ENCODE measurements at places on chromosomes 3 and 15. TPM values are rescaled to one million over a fixed set of nuclear protein-coding genes. Genes with fewer than 3 reads are reported as not detected.

DNA sequence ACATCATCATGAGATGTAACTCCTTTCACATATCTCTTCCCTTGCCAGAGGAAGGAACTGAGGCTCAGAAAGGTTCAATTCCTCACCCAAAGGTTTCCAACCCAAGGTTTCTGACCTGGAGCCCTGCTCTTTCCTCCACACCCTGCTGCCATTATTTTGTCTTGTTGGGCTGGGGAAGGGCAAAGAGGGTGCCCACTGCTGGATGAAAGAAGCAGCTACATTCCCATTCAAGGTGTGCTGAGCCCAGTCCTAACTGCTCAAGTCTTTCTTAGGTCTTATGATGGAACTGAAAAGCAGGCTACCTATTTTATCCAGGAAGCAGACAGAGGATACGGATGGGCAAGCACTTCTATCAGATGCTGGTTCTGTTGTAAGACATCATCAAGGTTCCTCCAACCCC, 258.0 kb upstream of the CTDSPL start:
- no peak for DNase-seq
- H3K27me3 ChIP-seq: no peaks in the 10 kb centered on the region
- no peaks in the 10 kb centered on the region for H3K4me1 ChIP-seq

- no peak overlapping the region for H3K4me3 ChIP-seq
- no peak for DNase-seq
- no peak overlapping the region for H3K27ac ChIP-seq
- no peaks in the 10 kb centered on the region for H3K27me3 ChIP-seq
- H3K4me1 ChIP-seq: no peaks in the 10 kb centered on the region
- H3K36me3 ChIP-seq: no peaks in the 10 kb centered on the region
Observed at GRCh38 chr3:171729452-171730334, 80.6 kb downstream of the PLD1 start.

GRCh38 chr3:96012939-96013338, 801.5 kb upstream of the EPHA6 start:
- no peak for DNase-seq
- H3K36me3 ChIP-seq: no peaks in the 10 kb centered on the region
- no peak overlapping the region for H3K27ac ChIP-seq
- no peaks in the 10 kb centered on the region for H3K27me3 ChIP-seq

DNA sequence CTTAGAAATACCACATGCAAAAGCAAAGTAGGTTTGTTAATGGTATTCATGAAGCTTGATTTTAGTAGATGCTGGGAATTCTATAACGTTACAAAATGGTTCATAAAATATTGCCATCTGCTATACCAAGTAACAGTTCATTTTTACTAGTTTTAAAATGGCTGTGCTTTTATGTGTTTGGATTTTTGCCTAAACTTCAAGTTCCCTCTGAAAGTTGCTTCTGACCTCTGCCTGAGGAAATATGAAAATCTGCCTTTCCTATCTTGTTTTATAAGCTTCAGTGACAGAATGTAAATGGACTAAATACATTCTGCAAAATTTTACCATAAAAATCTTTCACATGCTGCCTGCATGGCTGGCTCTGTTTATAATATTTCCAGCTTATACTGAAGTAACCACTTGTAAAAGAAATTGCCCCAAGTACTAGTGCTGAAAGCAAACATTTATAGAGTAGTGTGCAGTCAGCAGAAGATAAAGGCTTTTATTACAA, 560.7 kb upstream of the ROBO2 start:
- no peaks in the 10 kb centered on the region for H3K4me1 ChIP-seq
- H3K36me3 ChIP-seq: no peaks in the 10 kb centered on the region
- no peak for DNase-seq
- no peak overlapping the region for H3K4me3 ChIP-seq
- H3K27me3 ChIP-seq: no peaks in the 10 kb centered on the region

- H3K27me3 ChIP-seq: peaks cover 9% of the 10 kb centered on the region
- no peak for DNase-seq
- H3K27ac ChIP-seq: no peak overlapping the region
- H3K4me3 ChIP-seq: no peak overlapping the region
- H3K4me1 ChIP-seq: no peaks in the 10 kb centered on the region
- H3K36me3 ChIP-seq: no peaks in the 10 kb centered on the region
Observed at GRCh38 chr15:89230277-89230676, 8.9 kb upstream of the RLBP1 start.

The MYO5A gene
- 15.8 TPM for total RNA-seq

The TSEN2 gene
- 29.7 TPM for total RNA-seq

GRCh38 chr3:169241991-169242707, 421.4 kb downstream of the MECOM start:
- no peak for DNase-seq
- H3K4me1 ChIP-seq: peaks cover 2% of the 10 kb centered on the region
- H3K4me3 ChIP-seq: no peak overlapping the region
- no peaks in the 10 kb centered on the region for H3K36me3 ChIP-seq
- peaks cover 37% of the 10 kb centered on the region for H3K27me3 ChIP-seq

- peaks cover 2% of the 10 kb centered on the region for H3K4me1 ChIP-seq
- H3K27me3 ChIP-seq: peaks cover 4% of the 10 kb centered on the region
- H3K27ac ChIP-seq: no peak overlapping the region
- H3K36me3 ChIP-seq: peaks cover 12% of the 10 kb centered on the region
Observed at GRCh38 chr15:56428821-56429458, 36.0 kb downstream of the MNS1 start.

DNA sequence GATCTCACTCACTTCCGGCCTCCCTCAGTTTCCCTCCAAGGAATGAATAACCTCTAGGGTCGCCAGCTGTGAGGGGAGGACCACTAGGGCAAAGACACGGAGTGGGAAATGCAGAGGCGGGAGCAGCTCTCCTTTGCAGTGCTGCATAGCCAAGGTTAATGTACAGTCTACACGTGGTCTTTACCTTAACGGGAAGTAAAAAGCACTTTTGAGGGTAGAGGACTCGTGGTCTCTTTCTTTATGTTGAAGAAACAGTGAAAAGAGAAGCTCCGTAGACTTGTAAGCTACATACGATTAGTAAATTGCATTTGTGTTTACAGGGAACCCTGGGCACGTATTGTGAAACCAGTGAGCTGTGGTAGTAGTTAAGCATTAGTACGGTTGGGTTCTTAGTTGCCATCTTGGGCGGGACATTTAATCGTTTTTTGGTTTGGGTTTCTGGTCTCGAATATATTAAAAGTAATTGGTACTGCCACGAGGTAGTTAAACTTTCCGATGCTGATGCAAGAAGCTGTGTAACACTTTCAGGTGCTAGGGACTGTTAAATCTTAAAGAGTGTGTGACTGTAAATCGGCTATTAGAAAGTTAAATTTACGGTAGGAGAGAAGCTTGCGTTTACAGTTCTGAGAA, 828 bp downstream of the U2SURP start:
- peak overlapping the region; percentile 98 for H3K27ac ChIP-seq
- H3K36me3 ChIP-seq: peaks cover 17% of the 10 kb centered on the region
- no peaks in the 10 kb centered on the region for H3K27me3 ChIP-seq
- H3K4me1 ChIP-seq: peaks cover 33% of the 10 kb centered on the region
- H3K4me3 ChIP-seq: peak overlapping the region; percentile 94

The GOLGA6B gene
- not detected for total RNA-seq

DNA sequence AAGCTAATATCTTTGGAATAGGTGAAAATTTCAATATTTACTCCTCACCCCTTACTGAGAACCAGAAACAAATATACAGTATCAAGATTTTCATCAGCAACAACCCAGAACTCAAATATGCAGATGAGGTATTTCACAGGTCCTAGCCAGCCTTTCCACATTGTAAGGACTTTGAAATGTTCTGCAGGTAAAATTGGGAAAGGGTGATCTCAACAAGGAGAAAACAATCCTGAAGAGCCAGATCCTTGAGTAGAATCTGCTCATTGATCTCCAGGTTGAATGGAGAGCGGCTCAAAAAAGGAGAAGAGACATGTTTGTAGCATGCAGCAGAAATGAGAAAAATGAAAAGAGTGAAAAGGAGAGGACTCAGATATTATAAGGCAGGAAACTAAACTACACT, 493.3 kb upstream of the NAALADL2 start:
- DNase-seq: no peak
- H3K27ac ChIP-seq: no peak overlapping the region
- no peaks in the 10 kb centered on the region for H3K36me3 ChIP-seq
- H3K27me3 ChIP-seq: peaks cover 3% of the 10 kb centered on the region

- H3K27ac ChIP-seq: no peak overlapping the region
- no peak for DNase-seq
- H3K27me3 ChIP-seq: no peaks in the 10 kb centered on the region
- H3K4me3 ChIP-seq: no peak overlapping the region
- peaks cover 19% of the 10 kb centered on the region for H3K4me1 ChIP-seq
Observed at GRCh38 chr3:44444896-44445691, 32.4 kb downstream of the ZNF445 start.

DNA sequence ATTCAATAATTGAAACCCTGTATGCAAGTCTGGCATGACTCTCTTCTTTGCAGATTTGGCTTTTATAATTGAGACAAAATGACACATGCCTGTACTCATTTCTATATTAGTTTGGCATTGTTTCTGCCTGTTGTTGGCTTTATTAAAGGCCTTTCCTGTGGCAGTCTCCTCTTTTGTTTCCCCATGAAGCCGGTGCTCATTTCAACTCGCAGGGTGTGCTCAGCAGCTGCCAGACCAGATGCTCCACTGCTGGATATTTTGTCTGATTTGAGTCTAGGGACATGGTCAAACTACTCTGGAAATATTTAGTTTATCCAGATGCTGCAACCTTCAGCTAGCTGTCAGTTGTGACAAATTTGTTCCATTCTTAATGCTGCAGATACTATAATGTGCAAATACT, 445.3 kb downstream of the NAALADL2 start:
- no peak overlapping the region for H3K4me3 ChIP-seq
- peaks cover 10% of the 10 kb centered on the region for H3K4me1 ChIP-seq
- DNase-seq: no peak
- no peak overlapping the region for H3K27ac ChIP-seq

GRCh38 chr15:52178765-52179164, 12.4 kb downstream of the GNB5 start:
- DNase-seq: no peak
- no peaks in the 10 kb centered on the region for H3K36me3 ChIP-seq
- peak overlapping the region; percentile 86 for H3K27ac ChIP-seq
- H3K27me3 ChIP-seq: no peaks in the 10 kb centered on the region
- peaks cover 14% of the 10 kb centered on the region for H3K4me1 ChIP-seq
- peak overlapping the region; percentile 91 for H3K4me3 ChIP-seq

- H3K4me1 ChIP-seq: no peaks in the 10 kb centered on the region
- DNase-seq: no peak
- no peak overlapping the region for H3K4me3 ChIP-seq
Observed at GRCh38 chr15:81766829-81767475, 278.9 kb downstream of the MEX3B start.

DNA sequence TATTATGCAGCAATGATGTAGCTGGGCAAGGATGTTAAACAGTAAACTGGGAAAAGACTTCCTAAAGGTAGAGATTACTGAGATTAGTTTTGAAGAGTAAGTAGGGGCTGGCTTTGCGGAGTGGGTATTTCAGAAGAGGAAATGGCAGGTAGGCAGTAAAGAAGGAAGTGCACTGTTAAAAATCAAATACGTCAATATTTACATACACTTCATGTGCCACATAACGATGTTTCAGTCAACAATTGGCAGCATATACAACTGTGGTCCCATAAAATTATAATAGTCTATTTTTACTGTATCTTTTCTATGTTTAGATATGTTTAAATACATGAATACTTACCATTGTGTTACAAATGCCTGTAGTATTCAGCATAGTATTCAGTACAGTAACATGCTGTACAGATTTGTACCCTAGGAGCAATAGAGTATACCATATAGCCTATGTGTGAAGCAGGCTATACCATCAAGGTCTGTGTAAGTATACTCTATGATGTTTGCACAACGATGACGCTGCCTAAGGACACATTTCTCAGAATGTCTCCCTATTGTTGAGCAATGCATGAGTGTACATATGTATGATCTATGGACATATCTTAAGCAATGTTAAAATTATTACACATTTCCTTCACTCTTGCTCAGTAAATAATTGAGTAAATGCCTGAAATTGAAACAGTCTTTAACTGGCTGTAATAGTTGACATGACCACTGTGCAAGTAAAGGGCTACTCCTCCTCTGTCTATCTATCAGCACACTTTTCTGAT, 196.7 kb downstream of the ISL2 start:
- H3K36me3 ChIP-seq: no peaks in the 10 kb centered on the region
- no peaks in the 10 kb centered on the region for H3K4me1 ChIP-seq
- H3K27ac ChIP-seq: no peak overlapping the region

The OSBPL10 gene
- 5.5 TPM for total RNA-seq

The GNAT1 gene
- total RNA-seq: not detected

DNA sequence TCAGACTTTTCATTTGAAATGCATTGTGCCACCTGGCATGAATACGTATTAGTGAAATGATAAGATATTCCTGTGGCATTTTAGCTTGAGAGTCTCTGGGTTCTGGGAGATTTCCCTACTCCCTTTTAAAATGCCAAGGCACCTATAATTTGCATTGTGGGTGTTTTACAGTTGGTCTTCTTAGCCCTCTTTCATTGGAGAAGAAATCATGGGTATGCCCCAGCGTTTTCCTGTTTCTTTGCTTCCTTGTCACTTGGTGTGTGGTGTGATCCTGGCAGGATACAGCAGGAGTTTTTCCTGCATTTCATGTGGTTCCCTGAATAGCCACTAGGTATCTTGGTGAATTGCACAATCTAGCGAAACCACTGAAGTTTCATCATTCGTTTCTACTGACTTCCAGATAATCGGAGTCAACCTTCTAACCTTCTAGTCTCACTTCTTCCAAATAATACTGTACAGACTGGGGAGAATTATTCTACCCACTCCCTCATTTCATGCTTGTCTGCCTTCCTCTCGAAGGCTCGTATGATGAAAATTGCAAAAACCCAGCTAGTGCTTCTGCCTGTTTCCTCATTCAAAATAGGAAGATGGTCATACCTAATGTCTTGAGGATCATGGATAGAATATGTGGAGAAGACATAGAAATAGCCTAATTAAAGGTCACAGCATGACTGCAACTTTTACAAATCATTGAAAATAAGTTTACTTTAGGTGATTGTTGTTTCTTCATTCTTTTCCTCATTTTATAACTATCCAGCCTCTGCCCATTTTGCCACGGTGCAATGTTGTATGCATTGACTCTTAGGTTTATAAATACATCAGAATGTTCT, 2.6 kb downstream of the BHLHE40 start:
- peak overlapping the region; percentile 89 for H3K27ac ChIP-seq
- H3K4me1 ChIP-seq: peaks cover 51% of the 10 kb centered on the region
- DNase-seq: no peak
- peaks cover 65% of the 10 kb centered on the region for H3K36me3 ChIP-seq
- H3K27me3 ChIP-seq: peaks cover 16% of the 10 kb centered on the region
- peak overlapping the region; percentile 99 for H3K4me3 ChIP-seq

GRCh38 chr3:100252001-100252400, 8.8 kb upstream of the TBC1D23 start:
- DNase-seq: no peak
- no peaks in the 10 kb centered on the region for H3K27me3 ChIP-seq
- no peaks in the 10 kb centered on the region for H3K36me3 ChIP-seq
- peaks cover 5% of the 10 kb centered on the region for H3K4me1 ChIP-seq
- H3K27ac ChIP-seq: no peak overlapping the region

DNA sequence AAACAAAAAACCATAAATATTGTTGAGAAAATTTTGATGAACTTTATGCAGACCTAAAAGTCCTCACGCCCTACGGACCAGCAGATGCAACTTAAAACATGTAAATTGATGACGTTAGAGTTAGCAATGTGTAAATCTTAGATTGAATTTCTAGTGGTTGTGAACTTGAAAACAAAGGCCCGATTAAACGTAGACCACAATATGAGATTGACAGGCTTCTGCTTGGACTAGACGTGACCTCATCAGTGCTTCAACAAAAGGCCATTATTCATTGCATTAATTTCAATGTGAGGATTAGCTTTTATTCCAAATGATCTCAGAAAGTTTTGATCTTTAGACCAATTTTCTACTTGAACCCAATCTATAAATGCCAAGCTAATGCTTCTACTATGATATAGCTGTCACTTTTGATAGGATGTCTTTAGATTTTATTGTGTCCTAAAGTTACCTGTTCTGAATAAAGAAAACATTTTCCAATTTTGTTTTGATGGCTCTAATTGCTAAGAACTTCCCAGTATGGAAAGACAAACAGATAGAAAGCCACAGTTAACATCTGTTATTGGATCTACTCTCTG, 55.4 kb upstream of the SPPL2A start:
- H3K27me3 ChIP-seq: no peaks in the 10 kb centered on the region
- no peaks in the 10 kb centered on the region for H3K4me1 ChIP-seq
- DNase-seq: no peak
- H3K4me3 ChIP-seq: no peak overlapping the region

Data from activated naive CD8-positive, alpha-beta T cell treated with anti-CD3 and anti-CD28 coated beads for 36 hours (primary cell).